HCEC 1CT (cell line): ENCODE measurements at places on chromosomes 3 and 15.
A peak's percentile ranks its signal among the peaks of the same experiment; 100 is the strongest.

GRCh38 chr15:74445816-74446763 lies 12.3 kb upstream of the SEMA7A start:
- DNase-seq, result no peak

DNA sequence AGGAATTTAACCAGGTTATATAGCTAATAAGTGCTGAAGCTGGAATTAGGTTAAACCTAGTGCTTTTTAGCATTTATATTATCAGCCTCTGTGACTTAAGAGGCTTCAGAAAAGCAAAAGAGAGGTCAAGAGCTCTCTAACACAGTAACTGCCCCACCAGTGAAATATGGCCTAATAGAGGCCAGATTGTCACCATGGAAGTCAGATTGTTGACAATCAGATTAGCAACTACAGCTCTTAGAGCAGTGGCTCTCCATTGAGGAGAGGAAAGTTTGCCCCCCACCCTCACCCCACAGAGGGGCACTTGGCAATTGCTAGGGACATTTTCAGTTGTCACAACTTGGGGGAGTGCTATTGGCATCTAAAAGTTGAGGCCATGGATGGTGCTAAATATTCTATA lies 23.3 kb upstream of the LMOD3 start:
- no peak for DNase-seq

- no peak for DNase-seq
Observed at GRCh38 chr3:24765399-24765798, 270.7 kb upstream of the THRB start.

DNA sequence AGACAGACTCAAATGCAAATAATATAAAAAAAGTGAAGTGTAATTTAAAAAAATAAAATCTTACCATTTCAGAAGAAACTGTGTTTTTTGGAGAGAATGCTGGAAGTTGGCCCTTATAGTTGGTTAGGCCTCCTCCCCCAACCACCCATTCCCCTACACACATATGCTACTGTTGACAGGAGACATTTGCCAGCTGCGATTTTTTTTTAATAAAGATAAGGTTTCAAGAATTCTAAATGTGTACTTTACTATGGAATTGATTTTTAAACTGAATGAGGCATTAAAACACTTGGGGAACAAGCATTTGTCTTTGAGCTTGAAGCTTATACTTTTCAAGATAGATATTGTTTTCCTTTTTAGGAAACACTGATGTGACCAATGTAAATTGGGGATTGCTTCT lies 4.4 kb upstream of the SSR3 start:
- DNase-seq, result no peak

DNA sequence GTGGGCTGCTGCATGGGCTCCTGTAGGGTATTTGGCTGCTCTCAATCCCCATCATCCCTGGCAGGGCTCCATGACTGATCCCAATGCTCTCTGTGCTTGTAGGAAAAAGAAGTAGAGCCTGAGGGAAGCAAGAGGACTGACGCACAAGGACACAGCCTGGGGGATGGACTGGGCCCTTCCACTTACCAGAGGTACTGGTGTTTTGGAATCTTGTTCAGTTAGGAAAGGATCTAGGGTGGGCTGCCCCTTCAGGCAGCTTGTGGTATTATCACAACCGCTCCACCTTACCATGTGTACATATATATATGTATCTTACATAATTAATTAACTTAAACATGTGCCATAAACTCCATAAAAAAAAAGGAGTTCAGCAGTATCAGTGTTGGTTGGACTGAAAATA lies 1.3 kb downstream of the SLC28A2 start:
- peak; percentile 3 for DNase-seq

GRCh38 chr3:144516589-144516988 lies 545.0 kb downstream of the DIPK2A start:
- DNase-seq, result no peak

DNA sequence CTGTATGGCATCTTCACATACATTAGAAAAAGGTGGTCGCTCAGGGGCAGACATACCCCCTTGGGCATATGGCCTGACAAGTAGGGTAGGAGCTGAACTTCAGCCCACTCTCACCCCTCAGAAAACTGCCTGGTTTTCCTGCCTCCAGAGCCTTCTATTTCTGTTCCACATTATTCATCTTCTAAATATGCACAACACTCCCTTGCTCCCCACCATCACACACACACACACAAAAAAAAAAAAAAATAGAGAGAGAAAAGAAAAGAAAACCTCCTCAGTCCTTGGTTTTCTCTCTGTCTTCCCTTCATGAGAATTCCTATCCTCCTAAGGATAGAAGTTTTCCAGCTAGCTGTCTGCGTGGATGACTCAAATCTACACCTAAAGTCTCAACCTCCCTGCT lies 5.6 kb upstream of the ROPN1 start:
- DNase-seq, result no peak

- no peak for DNase-seq
Observed at GRCh38 chr3:81753416-81754027, 7.9 kb downstream of the GBE1 start.

DNA sequence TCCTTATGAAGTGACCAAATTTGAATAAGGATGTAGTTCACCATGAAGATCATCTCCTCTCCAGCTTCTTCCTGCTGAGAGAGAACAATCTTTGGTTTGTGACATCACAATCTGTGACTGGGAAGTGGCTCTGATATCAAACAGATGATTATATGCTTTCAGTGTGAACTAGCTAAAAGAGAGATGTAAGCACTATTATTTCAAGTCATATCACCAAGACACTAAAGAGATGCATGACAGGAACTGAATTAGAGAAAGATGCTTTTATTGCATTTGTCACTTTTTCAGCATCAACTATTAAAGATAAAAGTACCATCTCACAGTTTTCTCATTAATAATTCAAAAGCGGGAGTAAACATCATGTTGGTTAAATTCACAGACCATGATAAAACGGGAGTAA lies 3.5 kb downstream of the CHRM5 start:
- DNase-seq, result no peak

GRCh38 chr3:157460253-157460652 lies 23.6 kb downstream of the PTX3 start:
- DNase-seq, result peak; percentile 91

- DNase-seq, result no peak
Observed at GRCh38 chr15:50355619-50355905, 564 bp upstream of the GABPB1 start.

- no peak for DNase-seq
Observed at GRCh38 chr3:97464035-97464434, 300.5 kb upstream of the ARL6 start.

- DNase-seq, result no peak
Observed at GRCh38 chr15:31503256-31503655, 176.6 kb downstream of the KLF13 start.

- no peak for DNase-seq
Observed at GRCh38 chr3:128481438-128481942, 11.5 kb downstream of the GATA2 start.

DNA sequence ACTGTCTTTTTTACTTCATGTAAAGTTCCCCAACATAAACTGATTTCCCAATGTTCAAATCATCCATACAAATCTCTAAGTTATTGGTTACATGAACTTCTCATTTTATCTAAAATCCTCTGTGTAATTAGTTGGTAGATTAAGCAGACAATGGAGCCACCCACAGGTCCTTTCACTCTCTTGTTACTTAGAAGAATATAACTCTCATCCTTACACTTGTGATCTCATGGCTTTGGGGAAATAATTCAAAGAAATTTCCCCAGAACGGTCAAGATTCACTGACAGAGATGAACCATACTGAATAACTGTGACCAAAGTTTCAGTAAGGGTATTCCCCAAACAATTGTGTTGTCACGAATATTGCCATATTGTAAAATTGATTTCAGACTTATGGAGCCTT lies 1102.6 kb upstream of the EPHA6 start:
- no peak for DNase-seq

GRCh38 chr3:183074261-183074660 lies 25.0 kb downstream of the MCCC1 start:
- DNase-seq, result no peak

- no peak for DNase-seq
Observed at GRCh38 chr3:146865175-146865755, 260.1 kb upstream of the PLSCR5 start.

- DNase-seq, result no peak
Observed at GRCh38 chr3:87053553-87053952, 62.6 kb upstream of the VGLL3 start.

GRCh38 chr15:83570756-83571155 lies 83.2 kb upstream of the ADAMTSL3 start:
- no peak for DNase-seq

- no peak for DNase-seq
Observed at GRCh38 chr3:138845181-138845601, 10.5 kb upstream of the PIK3CB start.

GRCh38 chr15:22995795-22996194 lies 15.6 kb upstream of the CYFIP1 start:
- DNase-seq, result no peak

DNA sequence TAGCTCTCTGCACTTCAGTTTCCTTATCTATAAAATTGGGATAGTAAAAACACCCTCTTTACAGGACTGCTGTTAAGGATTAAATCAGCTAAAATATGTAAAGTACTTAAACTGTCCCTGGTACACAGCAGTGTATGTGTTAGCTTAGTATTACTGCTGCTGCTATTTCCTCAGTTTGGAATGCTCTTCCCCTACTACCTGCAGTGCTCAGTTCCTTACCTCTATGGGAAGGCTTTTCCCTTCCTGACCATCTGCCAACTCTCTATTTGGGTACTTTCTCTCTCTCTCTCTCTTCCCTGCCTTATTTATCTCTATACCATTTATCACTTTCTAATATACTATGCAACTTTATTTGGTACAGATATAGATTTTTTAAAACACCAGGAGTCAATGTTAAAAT lies 26.5 kb downstream of the KPNA4 start:
- no peak for DNase-seq

- DNase-seq, result peak; percentile 10
Observed at GRCh38 chr3:132225664-132226063, 91.5 kb upstream of the ACP3 start.

DNA sequence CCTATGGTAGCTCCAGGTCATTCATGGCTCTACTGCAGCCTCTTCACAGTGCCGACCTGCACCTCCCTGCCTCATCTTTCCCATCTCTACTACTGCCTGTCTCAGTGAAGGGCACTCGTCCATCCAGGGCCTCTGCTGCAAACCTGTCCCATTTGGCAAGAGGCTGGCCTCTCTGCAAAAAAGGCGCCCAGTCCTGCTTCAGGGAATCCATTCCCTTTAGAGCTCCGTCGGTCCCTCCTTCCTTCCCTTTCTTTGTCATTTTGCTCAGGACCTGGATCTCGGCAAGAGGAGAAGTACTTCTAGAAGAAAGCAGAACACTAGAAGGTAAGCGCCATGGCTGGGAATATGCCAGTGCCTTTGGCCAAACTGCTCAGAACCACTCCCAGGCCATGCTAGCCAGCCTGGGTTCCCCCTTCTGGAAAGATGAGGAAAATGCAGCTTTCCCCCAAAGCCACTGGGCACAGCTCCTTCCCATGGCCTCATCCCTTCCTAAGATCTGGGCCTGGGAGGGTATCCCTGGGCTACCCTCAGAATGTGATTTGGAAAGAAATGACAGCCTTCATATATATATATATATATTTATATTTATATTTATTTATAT lies 6.4 kb upstream of the ISL2 start:
- peak; percentile 54 for DNase-seq

- DNase-seq, result peak; percentile 41
Observed at GRCh38 chr3:87810452-87811016, 248.3 kb downstream of the CGGBP1 start.

DNA sequence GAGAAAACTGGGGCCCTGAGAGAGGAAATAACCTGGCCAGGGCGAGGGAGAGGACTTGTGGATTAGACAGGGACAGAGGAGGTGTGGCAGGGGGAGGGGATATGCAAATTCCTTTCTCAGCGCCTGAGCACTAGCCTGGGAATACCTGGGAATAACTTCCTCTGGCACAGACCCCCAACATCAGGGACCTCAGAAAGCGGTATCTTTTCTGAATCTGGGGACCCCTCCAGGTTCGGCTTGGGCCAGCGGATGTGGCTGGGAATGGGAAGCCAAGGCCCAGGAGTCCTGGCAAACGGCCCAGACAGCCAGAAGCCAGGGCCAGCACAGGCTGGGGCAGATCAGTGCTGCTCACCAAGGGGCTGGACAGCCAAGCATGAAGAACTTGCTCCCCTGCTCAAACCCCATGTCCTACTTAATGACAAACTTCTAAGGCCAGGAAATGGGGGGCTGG lies 9.2 kb upstream of the ACSBG1 start:
- no peak for DNase-seq

DNA sequence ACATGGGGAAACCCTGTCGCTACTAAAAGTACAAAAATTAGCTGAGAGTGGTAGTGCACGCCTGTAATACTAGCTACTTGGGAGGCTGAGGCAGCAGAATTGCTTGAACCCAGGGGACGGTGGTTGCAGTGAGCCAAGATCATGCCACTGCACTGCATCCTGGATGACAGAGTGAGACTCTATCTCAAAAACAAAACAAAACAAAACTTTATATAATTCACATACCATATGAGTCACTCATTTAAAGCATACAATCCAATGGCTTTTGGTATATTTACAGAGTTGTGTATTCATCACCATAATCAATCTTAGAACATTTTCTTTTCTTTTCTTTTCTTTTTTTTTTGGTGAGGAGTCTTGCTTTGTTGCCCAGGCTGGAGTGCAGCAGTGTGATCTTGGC lies 8.7 kb downstream of the PXK start:
- peak; percentile 52 for DNase-seq

GRCh38 chr3:100254168-100254777 lies 6.5 kb upstream of the TBC1D23 start:
- peak; percentile 71 for DNase-seq

GRCh38 chr3:127228866-127229265 lies 35.9 kb downstream of the PRR23E start:
- DNase-seq, result no peak

- no peak for DNase-seq
Observed at GRCh38 chr3:194570235-194570634, 63.0 kb downstream of the TMEM44 start.

DNA sequence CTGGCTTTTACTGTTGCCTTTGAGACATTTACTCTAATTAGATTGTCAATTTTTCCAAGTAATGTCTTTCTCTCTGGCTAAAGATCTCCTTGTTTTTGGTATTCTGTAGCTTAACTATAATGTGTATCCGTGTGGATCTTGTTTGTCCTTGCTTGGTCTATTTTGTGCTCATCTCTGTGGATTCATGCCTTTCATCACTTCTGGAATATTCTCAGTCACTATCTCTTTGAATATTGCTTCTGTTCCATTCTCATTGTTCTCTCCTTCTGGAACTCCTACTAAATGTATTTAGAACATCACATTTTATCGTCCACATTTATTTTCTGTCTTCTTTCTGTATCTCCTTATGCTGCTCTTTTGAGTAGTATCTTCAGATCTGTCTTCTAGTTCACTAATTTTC lies 12.7 kb downstream of the PGPEP1L start:
- no peak for DNase-seq
